ENCODE measurements at places on chromosomes 3 and 15.

DNA sequence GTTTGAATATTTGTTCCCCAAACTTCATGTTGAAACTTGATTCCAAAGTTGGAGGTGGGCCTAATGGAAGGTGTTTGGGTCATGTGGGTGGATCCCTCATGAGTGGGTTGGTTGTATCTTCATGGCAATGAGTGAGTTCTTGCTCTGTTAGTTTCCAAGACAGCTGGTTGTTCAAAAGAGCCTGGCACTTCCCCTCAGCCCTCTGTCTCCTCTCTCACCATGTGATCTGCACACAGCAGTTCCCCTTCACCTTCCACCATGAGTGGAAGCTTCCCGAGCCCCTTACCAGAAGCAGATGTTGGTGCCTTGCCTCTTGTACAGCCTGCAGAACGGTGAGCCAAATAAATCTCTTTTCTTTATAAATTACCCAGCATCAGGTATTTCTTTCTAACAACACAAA is 327.1 kb upstream of the SLCO3A1 start:
- no peak for DNase-seq

DNA sequence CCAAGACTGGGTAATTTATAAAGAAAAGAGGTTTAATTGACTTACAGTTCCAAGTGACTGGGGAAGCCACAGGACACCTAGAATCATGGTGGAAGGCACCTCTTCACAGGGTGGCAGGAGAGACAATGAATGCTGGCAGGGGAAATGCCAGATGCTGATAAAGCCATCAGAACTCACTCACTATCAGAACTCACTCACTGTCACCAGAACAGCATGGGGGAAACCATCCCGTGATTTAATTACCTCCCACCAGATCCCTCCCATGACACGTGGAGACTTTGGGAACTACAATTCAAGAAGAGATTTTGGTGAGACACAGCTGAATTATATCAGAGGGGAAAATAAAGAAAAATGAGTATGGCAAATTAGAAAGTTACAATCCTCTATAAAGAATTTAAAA is 310.9 kb downstream of the BCHE start:
- DNase-seq: no peak

DNA sequence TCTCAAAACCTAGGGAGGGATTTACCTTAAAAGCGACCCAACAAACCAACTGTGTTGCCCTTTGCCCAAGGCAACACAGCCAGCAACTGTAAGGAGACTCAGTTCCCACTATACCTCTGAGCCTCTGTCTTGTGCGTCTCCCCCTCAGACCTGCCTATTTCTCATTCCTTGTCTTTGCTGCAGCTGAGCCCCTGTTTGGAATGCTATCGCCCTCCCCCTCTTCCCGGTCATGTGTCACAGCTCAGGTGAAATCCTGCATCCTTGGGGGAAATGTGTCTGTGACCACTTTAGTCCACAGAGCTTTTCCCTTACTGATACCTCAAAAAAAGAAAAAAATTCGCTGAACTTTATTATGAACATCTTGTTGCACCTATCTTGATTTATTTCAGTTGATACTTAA is 52.0 kb upstream of the LRIG1 start:
- no peak for DNase-seq

DNA sequence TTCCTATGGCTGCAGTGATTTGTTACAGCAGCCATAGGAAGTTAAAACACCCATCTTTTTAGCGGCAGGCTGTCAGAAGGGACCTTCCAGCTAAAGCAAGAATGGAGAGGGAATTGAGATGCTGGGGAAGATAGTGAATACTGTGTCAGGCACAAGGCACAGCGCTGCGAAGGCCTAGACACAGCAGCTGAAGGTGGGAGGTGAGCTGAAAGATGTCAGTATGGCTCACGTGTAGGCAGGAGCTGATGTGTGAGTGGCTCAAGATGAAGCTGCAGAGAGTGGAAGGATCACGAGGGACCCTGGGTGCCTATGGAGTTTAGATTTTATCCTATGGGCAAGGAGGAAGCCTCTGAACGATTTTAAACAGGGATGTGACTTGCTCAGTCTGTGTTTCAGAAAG is 44.3 kb downstream of the NMNAT3 start:
- DNase-seq: no peak

GRCh38 chr15:65916664-65917406 is 47.5 kb downstream of the RAB11A start:
- DNase-seq: no peak

- no peak for DNase-seq
Observed at GRCh38 chr3:42635111-42635510, 18.4 kb upstream of the ZBTB47 start.

- DNase-seq: no peak
Observed at GRCh38 chr15:99409097-99409473, 156.7 kb upstream of the MEF2A start.

GRCh38 chr3:15923640-15924405 is 126.0 kb upstream of the ANKRD28 start:
- DNase-seq: no peak
